ENCODE measurements at places on chromosomes 2 and 18.
A peak's percentile ranks its signal among the peaks of the same experiment; 100 is the strongest.

- DNase-seq: no peak
Observed at GRCh38 chr2:239586651-239587310, 186.0 kb upstream of the HDAC4 start.

DNA sequence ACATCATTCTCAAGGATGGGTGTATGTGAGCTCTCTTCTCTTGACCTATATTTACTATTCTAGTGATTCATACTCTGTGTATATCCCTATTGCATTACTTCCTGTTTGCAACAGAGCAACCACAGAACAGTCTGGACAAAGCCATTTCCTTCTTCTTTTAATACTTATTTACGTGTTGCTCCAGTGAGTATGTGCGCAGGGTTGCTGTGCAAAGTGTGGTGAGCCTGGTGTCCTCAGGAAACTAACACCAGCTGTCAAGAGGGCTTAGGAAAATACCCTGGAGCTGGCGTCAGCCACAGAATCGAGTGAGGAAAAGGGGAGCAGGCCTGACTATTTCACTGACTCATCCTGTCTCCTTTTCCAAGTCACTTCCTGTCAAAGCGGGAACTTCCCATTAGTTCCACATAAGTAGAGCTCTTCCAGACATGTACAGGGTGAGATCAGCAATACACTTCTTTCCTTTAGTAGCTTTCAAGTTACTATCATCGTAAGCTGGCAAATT is 214.1 kb upstream of the COPS8 start:
- DNase-seq: peak; percentile 76

DNA sequence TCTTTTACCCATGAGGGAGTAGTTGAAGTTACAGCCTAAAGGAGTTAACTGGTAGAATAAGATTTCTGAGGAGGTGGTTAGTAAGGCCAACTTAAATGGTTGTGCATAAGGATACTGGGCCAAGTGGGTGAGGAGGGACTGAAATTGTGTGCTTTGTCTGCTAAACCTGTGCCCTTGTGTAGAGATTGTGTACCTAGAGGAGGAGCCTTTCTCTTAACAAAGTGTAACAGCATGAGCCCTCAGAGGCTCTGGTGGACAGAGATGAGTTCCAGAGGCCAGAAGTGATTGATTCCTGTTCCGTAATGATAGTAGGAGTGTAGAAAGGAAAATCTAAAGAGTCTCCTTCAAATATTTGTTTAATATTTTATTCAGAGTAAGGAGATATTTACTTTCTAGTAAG is 42.9 kb downstream of the OTX1 start:
- DNase-seq: no peak

DNA sequence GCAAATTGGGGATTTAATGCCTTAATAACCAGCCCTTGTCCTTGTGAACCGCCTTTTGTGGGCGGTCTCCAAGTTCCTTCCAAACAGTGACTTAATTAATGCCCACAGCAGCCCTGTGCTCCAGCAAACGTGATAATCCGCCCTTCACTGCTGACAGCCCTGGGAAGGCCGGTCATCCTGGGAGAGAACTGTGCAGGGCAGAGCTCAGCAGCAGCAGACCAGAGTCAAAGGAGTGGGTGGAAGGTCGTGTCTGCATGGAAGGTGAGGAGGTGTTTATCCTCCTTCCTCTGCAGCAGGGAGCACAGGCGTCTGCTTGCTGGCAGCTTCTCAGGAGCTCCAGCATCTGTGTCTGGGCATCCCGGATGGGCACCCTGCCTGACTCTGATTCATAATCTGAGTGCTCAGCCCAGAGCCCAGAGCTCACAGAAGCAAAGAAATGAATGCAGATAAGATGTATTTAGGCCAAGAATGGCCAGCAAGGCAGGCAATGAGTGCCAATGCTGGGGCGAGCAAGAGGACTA is 270.0 kb upstream of the PXDN start:
- no peak for DNase-seq

DNA sequence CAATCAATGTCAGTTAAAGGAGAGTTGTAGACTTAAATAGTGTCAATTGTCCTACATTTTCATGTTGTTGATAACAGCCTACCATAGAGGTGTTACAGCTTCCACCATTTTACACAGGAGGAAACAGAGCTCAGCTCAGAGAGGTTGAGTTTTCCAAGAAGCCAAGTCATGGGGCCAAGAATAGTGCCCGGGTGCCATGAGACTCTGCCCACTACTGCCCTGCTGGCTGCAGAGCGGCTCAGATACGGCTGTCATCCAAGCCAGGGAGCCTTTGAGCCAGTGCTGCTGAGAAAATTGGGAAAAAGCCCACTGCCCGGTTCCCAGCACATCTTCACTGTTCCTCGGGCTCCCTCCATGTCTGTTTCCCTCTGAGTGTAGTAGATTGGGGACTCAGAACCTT is 22.0 kb downstream of the RAB12 start:
- DNase-seq: no peak

DNA sequence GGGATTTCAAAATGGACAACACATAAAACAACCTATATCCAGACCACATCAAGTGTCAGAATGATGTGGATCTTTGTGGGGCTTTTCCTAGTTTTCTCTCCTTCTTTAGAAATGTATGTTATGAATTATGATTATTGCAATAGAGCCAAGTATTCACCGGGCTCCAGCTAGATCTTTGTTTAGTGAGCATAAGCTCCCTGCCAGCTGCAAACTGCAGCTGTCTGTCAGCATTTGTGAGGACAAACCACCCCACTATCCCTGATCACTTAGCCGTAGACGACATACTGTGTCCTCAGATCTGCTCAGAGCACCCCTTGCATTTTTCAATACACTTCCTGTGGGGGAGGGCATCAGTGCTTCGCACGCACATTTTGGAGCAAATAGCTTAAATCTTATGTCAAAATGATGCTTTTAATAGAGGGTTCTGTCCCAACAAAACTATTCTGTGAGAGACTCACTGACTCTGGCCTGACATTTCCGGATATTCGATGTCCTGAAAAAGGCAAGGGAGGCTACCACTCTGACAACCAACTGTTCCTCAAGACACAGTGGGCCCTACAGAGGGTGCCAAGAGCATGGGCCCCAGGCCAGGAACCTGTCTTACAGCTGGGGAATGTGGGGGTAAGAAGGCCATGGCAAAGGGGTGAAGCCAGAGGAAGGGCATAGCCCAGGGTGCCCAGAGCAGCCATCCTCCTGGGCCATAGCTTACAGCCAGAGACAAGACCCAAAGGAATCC is 346.0 kb downstream of the ARHGAP15 start:
- DNase-seq: peak; percentile 82

- DNase-seq: no peak
Observed at GRCh38 chr18:65326805-65327204, 424.0 kb upstream of the CDH7 start.

DNA sequence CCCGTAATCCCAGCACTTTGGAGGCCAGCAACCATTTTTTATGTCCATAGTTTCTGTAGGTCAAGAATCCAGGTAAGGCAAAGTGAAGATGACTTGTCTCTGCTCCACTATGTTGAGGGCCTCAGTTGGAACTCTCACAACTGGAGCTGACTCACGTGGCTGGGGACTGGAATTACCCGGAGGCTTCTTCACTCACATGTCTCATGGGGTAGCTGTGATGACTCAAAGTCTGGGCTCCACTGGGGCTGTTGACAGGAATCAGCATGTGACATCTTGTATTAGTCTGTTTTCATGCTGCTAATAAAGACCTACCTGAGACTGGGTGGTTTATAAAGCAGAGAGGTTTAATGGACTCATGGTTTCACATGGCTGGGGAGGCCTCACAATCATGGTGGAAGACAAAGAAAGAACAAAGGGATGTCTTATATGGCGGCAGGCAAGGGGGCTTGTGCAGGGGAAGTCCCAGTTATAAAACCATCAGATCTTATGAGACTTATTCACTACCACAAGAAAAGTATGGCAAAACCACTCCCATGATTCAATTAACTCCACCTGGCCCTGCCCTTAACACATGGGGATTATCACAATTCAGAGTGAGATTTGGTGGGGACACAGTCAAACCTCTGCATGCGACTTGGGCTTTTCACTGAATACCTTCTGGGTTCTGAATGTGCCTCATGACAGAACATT is 7.8 kb upstream of the PPP1R1C start:
- no peak for DNase-seq

GRCh38 chr2:30803281-30803680 is 4.0 kb downstream of the CAPN13 start:
- DNase-seq: no peak

- DNase-seq: no peak
Observed at GRCh38 chr2:139067072-139067471, 286.9 kb upstream of the NXPH2 start.

All from skin of body (tissue), 3 donors.